ENCODE measurements at places on chromosomes 3 and 15.

GRCh38 chr15:39130556-39131379 is 450.1 kb upstream of the THBS1 start:
- DNase-seq, result no peak

DNA sequence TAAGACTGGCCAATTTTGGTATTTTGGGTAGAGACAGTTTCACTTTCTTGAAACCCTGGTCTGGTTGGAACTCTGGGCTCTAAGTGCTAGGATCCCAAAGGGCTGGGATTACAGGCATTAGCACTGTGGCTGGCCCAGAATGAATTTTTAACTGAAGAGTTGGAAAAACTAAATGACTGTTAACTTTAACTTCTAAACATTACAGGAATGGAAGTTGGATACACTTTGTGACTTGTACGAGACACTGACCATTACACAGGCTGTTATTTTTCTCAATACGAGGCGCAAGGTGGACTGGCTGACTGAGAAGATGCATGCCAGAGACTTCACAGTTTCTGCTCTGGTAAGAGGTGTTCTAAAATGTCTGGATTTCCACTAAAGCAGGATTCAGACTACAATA is 3.5 kb downstream of the EIF4A2 start:
- DNase-seq, result no peak

DNA sequence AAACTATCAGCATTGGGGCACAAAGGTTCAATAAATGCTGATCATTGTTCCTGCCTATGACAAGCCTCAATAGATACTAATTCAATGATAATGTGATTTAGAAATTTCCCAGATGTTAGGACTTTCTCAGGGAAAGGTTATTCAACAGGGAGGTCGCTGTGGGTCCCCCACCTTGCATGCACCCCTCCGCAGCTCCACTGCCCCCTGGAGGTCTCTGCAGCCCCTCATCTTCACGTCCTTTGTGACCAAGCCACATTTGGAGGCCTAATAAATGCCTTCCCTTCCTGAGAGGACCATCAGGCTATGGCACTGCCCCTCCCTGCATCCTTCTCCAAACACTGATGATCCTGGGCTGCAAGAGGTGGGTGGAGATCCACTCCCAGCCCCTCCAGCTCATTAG is 50.2 kb downstream of the NOX5 start:
- no peak for DNase-seq

GRCh38 chr3:53949541-53949940 is 57.9 kb upstream of the SELENOK start:
- DNase-seq, result no peak

DNA sequence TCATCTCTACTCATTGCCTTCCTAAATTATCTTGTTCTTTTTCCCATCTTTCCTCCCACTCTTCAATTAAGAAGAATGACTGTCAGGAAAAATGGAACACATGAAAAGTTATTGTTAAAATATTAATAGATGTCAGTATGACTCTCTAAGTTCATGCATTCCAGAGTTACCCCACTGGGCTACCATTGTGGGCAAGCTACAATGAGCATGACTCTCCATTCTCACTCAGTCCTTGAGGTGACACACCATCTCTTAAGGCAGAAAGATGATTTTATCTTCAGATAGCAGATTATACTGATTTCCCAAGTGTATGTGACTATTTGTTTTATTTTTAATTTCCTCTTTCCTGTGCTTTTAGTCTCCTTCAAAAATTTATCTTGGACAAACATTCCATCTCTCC is 144.3 kb downstream of the ALCAM start:
- no peak for DNase-seq

- DNase-seq, result no peak
Observed at GRCh38 chr3:106945435-106945834, 431.8 kb upstream of the CCDC54 start.

DNA sequence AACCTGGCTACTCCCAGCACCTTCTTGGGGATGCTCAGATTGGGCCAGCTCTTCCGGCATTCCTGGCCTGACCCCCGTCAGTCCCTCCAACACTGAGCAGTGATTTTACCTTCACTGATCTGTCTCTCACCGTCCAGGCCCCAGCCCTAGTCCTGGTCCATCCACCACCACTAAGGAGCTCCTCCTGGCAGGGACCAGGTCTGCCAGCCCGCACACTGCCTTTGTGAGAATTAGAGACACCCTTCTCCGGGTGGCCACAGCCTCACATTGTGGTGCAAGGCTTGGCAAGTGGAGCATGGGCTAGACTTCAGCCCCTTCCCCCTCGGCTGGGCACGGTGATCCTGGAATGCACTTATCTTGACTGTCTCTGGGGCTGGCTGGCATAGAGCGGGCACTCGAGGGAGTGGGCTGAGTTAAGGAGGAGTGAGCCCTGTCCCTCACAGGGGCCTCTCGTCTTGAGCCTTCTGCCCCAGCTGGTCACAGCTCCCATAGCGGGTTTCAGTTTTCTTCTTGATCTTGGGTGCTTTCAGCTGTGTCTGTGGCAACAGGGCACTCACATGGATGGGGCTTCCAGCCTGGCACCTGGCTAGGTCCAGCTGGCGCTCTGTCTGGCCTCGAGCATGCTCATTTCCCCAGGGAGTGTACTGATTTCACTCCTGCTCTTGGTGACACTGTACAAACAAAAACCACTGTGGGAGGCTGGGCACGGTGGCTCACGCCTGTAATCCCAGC is 53.9 kb downstream of the LINGO1 start:
- DNase-seq, result no peak

DNA sequence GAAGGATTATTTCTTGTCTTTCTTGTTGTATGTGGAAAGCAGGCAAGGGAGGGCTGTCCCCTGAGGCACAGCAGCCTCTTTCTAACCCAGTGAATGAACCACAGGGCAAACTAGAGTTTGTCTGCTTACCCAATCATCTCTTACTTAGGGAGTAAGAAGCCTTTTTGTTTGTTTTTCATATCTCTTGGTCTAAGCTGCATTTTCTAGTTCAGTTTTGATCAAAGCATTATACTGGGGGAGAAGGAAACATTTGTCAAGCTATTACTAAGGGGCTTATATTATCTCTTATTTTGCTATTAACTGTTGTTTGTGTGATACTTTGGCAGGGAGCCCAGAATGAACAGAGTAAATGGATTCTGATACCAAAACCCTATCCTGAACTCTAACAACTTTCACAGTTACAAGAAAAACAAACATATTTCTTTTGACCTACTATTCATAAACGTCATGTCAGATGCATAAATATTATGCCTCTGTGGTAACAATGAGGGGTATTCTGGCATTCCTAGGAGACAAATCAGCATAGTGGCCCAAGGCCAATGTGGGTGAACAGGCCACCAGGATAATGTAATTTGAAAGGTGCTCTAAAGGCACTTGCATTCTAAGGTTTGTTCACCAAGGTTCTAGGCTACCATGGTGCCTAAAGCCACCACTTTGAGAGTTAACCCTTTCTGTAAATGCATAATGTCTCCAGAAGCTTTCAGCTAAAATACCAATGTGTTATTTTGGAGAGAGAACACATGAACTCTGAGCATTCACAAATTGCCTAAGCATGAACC is 271.6 kb upstream of the ZPLD1 start:
- DNase-seq, result peak; percentile 29

DNA sequence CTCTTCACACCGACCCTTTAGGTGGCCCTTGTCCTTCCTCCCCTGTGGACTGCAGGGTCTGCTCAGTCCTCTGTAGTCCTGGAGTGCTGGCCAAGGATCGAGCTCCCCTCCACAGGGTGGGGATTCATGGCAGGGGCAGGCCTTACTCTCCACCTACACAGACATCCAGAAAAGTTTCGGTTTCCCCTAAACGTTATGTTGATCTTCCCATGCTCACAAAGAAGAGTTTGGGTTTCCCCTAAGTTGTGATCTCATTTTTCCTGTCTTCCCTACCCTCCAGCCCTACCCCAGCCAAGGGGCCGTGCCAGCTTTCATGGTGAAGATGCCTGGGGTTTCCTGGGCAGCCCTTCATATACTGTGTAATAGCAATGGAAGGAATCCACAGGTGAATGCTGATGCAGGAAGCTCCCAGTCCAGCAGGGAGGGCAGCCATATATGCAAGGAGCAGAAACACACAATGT is 10.3 kb downstream of the STOML1 start:
- DNase-seq, result no peak

DNA sequence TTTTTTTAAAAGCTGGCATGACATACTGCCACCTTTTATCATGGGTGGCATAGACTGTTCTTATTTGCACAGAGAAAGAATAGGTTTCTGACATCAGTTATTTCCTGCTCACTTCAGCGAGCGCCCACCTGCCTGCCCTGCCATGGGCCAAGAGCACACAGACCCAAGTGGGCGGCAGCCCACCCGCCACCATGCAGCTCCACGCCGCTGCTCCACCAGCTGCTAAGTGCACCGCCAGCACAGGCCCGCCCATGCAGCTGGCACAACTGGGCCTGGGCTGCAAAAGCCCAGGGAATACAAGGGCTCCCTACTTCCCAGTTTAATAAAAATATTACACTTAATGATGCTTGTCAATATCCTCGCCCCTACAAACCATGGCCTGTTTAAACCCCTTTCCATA is 15.4 kb downstream of the ZNF148 start:
- no peak for DNase-seq

DNA sequence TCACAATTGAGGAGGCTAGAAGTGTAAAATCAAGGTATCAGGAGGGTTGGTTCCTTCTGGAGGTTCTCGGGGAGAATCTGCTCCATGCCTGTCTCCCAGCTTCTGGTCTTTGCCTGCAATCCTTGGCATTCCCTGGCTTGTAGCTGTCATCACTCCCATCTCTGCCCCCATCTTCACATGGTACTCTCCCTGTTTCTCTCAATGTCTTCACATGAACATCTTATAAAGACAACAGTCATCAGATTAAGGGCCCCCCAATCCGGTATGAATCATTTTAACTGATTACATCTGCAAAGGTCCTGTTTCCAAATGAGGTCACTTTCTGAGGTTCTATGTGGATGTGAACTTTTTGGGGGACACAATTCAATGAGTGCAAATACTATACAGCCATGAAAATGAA is 113.0 kb upstream of the GALNT15 start:
- DNase-seq, result no peak

DNA sequence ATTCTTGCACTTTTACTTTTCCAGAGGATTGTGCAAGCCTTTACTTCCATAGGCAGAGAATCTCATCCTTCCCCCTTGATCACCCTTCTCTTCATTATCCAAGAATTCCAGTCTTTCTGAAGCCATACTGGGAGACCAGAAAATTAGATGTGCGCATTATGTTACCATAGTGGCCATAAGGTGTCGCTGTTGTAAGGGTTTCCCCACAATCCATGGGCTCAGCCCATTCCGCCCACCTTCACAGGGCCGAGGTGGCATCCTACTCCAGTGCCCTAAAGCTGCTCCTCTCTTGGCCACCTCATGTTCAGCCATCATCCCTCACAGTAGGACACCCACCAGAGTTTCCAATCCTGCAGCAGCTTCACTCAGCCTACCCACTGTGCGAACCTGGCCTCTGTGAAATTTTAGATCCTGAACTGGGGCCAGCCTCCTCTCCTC is 35.0 kb downstream of the CTSH start:
- no peak for DNase-seq

- DNase-seq, result no peak
Observed at GRCh38 chr3:181906338-181906737, 194.6 kb downstream of the SOX2 start.

GRCh38 chr3:32371461-32372212 is 20.0 kb upstream of the CMTM7 start:
- no peak for DNase-seq

Measured in femur (tissue), 1 donor.